ENCODE measurements at places on chromosomes 5 and 9. TPM values are rescaled to one million over a fixed set of nuclear protein-coding genes. Genes with fewer than 3 reads are reported as not detected.
A peak's percentile ranks its signal among the peaks of the same experiment; 100 is the strongest.

Gene C9orf153
- 0.92 TPM for total RNA-seq

Gene SPATA31C1
- not detected for total RNA-seq

GRCh38 chr5:115384587-115385375 lies 88.3 kb upstream of the CCDC112 start:
- no peak for DNase-seq

DNA sequence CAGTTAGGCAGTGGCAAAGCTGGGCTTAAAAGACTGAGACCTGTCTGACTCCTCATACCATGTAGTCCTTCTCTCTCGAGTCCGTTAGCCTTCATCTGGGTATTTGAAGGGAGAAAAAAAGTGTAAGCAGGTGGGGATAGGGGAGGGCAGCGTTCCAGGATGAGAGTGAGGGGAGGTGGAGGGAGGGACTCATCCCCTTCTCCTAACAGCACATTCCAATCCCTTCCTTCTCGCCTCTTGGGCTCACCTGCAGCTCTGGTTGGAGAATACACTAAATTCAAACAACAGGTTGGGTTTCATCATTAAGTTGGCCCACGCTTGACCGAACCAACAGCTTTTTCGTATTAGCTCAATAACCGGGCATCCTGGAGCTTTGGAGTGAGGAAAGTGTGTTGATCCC lies 3.6 kb downstream of the NEURL1B start:
- DNase-seq = no peak

GRCh38 chr5:27592231-27592630 lies 553.8 kb upstream of the CDH9 start:
- DNase-seq = no peak

GRCh38 chr9:137227054-137227852 lies at the start of gene RNF224:
Gene RNF224 (plus strand): TSS chr9:137227502. CDS start chr9:137228336, 834 bp downstream.
- DNase-seq = peak; percentile 70

GRCh38 chr9:135136481-135136880 lies 49.0 kb downstream of the OLFM1 start:
- DNase-seq = no peak
